ENCODE measurements at places on chromosomes 16 and 17.

GRCh38 chr17:41327411-41328120 is 12.1 kb upstream of the KRTAP17-1 start:
- DNase-seq, result no peak

- DNase-seq, result no peak
Measured at GRCh38 chr16:2755158-2755557, 2.7 kb downstream of the SRRM2 start.

DNA sequence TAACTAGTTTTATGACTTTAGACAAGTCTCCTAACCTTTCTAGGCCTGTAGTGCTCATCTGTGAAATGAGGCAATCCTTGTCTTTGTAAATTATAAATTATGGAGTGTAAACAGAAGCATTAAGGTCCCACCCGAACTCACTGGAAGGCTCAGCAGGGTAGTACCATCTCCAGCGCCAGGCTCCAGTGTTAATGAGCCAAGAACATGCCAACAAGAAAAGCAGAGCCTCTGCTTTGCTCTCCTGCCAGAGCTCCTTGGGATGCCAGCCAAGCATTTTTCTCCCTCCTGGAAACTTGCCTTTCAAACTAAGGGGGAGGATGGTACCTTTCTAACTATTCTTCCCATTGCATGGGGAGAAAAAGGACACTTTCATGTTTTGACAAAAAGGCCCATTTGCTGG is 14.9 kb downstream of the LIMD2 start:
- DNase-seq, result no peak

GRCh38 chr17:77251622-77252183 is 110.9 kb downstream of the SEC14L1 start:
- DNase-seq, result no peak

DNA sequence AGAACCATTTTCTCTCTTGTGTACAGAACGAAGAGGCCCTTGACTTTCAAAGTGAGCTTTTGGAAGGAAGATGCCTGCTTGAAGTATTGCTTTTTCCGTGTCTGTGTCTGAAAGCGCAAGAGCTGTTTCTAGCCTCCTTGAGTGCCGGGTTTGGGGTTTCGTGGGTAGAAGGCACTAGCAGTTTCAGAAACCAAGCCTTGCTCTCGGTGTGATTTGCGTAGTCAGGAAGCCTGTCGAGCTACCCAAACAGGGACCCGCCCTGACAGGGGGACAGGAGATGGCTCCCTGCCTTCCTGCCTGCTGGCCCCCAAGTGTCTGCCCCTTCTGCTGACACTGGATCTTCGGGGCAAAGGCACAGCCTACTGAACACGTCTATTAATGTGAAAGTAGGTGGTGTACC is 322.0 kb downstream of the MAF start:
- peak; percentile 89 for DNase-seq

GRCh38 chr17:4750606-4751005 is 10.9 kb upstream of the CXCL16 start:
- DNase-seq, result no peak
